ENCODE measurements at places on chromosomes 11 and 22. TPM values are rescaled to one million over a fixed set of nuclear protein-coding genes. Genes with fewer than 3 reads are reported as not detected.

LRP4 gene
- total RNA-seq = 7.2 TPM

IMMP1L gene
- 3.9 TPM for total RNA-seq

ADORA2A gene
- 4.2 TPM for total RNA-seq

NDUFV1 gene
- total RNA-seq = 180 TPM

POU2AF3 gene
- 2.2 TPM for total RNA-seq

DRD2 gene
- 0.13 TPM for total RNA-seq

PRAME gene
- total RNA-seq = not detected

MAPK8IP2 gene
- 0.93 TPM for total RNA-seq

FGF3 gene
- not detected for total RNA-seq

- ATAC-seq = no peak
Observed at GRCh38 chr11:44787070-44787469, 60.3 kb downstream of the TSPAN18 start.

DNA sequence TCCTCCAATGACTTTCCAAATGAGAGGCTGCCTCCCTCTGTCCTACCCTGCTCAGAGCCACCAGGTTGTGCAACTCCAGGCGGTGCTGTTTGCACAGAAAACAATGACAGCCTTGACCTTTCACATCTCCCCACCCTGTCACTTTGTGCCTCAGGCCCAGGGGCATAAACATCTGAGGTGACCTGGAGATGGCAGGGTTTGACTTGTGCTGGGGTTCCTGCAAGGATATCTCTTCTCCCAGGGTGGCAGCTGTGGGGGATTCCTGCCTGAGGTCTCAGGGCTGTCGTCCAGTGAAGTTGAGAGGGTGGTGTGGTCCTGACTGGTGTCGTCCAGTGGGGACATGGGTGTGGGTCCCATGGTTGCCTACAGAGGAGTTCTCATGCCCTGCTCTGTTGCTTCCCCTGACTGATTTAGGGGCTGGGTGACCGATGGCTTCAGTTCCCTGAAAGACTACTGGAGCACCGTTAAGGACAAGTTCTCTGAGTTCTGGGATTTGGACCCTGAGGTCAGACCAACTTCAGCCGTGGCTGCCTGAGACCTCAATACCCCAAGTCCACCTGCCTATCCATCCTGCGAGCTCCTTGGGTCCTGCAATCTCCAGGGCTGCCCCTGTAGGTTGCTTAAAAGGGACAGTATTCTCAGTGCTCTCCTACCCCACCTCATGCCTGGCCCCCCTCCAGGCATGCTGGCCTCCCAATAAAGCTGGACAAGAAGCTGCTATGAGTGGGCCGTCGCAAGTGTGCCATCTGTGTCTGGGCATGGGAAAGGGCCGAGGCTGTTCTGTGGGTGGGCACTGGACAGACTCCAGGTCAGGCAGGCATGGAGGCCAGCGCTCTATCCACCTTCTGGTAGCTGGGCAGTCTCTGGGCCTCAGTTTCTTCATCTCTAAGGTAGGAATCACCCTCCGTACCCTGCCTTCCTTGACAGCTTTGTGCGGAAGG is 2.9 kb downstream of the APOC3 start:
- no peak for ATAC-seq

DNA sequence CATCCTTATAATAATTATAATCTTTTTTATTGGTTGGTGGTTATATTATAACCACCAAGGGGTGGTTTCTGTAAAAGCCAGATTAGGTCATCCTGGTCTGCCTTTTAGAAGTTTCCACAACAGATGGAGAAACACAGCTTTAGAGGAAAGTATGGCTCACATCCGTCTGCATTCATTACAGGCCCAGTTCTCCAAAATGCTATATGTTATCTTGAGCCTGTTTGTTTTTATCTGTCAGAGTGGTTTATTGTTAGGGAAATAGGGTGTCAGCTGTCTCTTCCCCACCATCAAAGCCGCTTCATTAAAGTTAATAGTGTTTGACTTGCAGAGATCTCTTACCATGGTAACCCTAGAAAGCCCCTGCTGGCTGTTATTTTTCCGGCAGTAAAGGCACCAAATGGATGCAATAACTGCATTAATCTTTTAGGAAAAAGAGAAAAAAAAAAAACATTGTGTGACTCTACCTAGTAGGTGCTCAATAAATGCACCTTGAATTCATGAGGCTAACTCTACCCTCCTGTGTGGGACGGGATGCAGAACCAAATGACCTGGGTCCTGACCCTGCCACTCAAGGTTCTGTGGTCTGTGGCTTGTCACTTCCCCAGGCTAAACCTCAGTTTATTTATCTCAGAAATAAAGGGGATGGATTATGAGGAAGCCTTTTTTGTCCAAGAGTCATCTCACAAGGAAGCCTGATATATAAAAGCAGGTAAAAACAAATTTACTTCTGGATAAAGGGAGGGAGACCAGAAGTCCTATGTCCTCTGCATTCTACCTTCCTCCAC is 118.3 kb downstream of the WT1 start:
- no peak for ATAC-seq

GRCh38 chr11:32706985-32707741 is 87.3 kb downstream of the CCDC73 start:
- ATAC-seq = no peak

- ATAC-seq = no peak
Observed at GRCh38 chr22:25002241-25002985, 49.9 kb downstream of the KIAA1671 start.

- no peak for ATAC-seq
Observed at GRCh38 chr22:41369837-41370236, 11.9 kb upstream of the TEF start.

DNA sequence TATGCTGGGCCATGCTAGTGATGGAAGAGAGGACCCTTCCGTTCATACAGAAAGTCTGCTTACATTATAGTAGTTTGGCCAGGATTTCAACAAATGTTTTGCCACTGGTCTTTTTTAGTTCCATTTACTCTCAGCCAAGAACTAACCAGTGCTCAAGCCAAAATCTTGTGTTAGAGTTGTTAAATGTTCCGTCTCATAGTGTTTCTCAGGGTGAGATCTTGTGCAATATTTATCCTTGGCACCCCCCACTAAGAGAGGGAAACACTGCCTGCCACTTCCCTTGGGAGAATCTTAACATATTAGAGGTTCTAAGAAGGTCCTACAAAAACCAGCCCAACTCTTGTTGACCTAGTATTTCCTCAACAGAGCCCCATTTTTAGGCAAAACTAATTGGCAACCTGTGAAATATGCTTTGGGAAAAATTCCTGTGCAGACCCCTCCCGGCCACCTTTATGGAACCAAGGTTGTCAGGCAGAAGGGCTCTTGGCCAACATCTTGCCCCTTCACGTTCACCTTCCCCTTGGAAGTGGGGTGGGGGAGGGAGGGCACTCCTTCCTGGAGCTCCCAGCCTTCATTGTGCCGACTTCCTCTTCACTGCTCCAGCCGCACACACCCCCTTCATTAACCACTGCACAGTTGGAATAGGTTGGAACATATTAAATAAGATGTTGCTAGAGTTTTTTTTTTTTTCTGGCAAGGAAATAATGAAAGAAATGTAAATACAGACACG is 173.2 kb upstream of the SORL1-AS1 start:
- ATAC-seq = peak; percentile 88

DNA sequence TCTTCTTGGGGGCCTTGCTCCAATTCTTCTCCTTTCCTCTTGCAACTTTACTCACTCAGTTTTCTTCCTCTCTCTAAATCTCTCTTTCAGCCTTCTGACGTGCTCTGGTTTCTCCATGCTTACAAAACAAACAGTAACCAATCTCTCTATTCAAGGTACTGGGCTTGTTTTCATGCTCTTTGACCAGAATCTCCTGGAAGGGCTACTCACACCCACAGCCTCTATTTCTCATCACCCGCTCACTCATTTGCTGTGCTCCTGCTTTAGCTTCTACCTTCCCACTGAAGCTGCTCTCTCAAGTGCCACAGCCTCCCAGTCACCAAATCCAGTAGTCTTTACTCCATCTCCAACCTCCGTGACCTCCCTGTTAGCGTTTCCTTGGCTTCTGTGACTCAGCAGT is 60.4 kb downstream of the SERGEF start:
- ATAC-seq = no peak

- no peak for ATAC-seq
Observed at GRCh38 chr22:20658433-20659222, 115.3 kb upstream of the SERPIND1 start.

DNA sequence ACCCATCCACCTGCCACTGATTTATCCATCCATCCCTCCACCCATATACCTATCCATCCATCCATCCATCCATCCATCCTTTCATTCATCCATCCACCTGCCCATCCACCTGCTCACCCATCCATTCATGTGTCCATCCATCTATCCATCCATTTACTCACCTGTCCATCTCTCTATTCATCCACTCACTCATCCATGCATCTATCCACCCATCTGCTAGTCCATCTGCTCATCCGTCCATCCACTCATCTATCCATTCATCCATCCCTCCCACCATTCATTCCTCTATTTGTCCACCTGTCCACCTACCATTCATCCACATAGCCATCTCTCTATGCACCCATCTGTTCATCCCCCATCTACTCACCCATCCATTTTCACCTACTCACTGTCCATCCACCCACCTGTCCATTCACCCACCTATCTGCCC is 48.6 kb upstream of the CCDC188 start:
- no peak for ATAC-seq

DNA sequence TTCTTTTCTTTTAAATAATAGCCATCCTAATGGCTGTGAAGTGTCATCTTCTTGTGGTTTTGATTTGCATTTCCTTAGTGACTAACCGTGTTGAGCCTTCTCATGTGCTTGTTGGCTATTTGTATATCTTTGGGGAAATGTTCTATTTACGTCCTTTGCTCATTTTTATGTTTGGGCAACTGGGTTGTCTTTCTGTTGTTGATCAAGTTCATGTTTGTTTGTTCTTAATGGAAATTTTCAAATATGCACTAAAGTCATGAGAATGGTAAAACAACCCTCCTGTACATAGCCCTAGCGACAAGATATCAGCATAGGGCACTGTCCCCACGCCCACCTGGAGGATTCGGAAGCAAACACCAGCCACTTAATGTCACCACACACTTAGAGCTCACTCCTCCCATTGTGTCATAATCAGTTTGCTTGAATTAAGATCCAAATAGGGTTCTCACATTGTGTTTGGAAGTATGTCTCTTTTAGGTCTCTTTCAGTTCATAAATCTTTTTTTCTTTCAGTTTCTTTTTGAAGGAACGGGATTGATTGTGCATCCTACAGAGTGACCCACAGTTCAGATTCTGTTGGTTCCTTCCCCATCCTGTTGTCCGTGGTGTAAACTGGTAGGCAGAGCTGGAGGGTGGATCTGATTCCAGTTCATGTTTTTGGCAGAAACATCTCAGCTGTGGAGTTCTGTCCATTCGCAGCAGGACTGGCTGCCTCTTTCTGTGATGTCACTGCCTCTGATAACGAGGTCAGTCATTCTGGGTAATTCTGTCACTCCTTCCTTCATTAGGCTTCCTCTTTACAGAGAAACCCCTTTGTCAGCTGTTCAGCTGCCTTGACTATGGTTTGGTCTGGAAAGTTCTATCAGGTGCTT is 26.4 kb upstream of the ADORA2A start:
- no peak for ATAC-seq

GRCh38 chr22:42969348-42969975 is 45.5 kb downstream of the PACSIN2 start:
- no peak for ATAC-seq

DNA sequence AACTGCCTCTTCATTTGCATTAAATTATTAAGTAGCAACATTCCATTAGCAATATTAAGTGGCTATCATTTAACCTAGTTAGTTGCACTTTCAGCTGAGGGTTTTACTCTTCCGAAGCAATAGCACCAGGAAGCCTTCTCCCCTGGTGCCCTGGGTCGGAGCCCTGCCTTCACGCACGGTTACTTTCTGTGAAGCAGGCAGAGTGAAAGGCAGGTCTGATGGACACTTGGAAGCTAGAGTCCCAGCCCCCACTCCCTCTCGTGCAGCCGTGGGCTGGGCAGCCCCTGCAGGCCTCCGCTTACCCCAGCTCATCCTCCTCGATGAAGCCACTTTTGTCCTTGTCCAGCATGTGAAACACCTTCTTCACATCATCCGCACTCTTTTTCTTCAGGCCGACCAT is 2.0 kb downstream of the PVALB start:
- ATAC-seq = no peak

DNA sequence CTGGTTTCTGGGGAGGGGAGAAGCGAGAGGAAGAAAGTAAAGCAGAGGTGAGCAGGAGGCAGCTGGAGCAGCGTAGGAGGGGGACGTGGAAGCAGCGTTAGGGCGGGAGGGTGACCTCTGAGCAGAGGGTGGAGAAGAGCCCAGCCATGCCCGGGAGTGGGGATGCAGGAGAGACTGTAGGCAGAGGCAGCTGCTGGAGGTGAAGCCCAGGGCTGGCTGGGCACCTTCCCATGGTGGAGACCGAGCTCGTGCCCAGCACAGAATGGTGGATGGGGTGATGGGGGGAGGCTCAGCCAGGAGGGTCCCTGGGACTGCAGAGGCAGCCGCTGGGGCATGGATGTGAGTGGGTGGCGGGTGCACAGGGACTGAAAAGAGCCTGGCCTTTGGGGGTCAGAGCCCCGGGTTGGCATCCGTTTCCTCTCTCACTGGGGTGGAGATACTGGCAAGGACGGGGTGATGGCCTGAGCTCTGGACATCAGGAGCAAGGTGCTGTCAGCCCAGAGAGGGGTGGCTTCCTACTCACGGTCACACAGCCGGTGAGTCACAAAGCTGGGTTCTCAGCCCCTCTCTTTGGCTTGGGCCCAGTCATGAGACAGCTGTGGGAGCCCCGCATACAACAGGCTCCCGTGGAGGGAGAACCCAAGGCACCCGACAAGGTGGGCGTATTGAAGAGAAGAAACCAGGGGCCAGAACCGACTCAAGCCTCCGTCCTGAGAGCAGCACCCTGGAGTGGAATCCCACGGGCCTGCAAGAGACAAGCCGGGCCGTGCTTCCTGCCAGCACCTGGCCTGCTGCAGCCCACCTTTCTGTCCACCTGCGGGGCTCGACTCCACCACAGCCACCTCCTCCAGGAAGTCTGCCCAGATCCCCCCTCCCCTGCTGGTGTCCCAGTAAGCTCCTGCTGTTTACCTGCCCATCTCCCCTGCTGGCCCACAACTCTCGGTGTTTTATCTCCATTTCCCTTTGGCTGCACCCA is 45.8 kb upstream of the FGF3 start:
- ATAC-seq = no peak

DNA sequence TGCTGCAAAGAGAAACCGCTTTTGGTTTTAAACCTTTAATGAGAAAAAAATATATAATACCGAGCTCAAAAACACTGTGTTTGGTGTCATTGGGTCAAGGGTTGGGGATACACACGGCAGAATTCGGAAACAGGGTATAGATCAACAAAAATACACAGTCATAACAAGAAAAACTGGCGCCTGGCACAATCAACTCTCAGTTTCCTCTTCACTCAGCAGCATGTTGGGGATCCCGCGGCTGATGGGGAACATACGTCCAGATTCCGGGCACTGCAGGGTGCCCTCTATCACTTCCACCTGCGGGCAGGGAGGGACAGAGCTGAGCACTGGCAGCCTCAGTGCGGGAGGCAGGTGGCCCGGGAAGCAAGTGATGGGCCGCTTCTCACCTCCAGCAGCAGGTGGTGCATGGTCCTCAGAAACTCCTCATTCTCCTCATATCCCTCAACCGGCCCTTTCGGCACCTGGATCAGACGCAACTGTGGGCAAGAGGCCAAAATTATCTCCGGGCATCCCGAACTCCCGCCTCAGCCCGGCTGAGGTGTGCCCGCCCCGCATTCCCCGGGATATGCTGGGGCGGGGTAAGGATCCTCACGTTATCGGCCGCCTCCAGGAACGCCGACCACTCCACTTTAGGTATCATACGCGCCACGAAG is 561 bp downstream of the TRMT112 start:
- ATAC-seq = no peak

GRCh38 chr11:116481126-116481675 is 291.6 kb downstream of the BUD13 start:
- ATAC-seq = no peak

- no peak for ATAC-seq
Observed at GRCh38 chr22:26362471-26362870, 66.6 kb upstream of the ASPHD2 start.

Measured in gastroesophageal sphincter (tissue), 4 donors.